ENCODE measurements at places on chromosomes 1 and 21. TPM values are rescaled to one million over a fixed set of nuclear protein-coding genes. Genes with fewer than 3 reads are reported as not detected.

CRP gene
- total RNA-seq, result not detected

KRTAP11-1 gene
- not detected for total RNA-seq

PROX1 gene
- not detected for total RNA-seq

SCMH1 gene
- 20.3 TPM for total RNA-seq

HAO2 gene
- not detected for total RNA-seq

ARHGAP29 gene
- total RNA-seq, result 0.18 TPM
